ENCODE measurements at places on chromosomes 13 and 19.

DNA sequence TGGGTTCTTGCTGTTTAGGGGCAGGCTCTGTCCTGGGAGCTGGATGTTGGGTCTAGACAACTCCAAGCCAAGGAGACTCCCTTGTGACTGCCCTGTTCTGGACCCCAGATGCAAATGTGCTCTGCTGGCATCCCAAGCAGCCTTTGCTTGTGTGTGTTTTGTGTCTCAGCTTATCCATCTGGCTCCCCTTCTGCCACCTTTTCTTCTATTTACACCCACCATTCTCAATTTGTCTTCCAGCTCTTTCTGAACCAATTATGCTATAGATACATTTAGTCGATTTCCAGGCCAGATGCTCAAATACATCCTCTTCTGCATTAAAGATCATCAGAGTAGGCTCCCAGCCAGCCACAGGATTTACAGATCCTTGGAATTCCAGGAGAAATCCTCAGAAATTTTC lies 115.0 kb upstream of the SLC7A1 start:
- DNase-seq: no peak

DNA sequence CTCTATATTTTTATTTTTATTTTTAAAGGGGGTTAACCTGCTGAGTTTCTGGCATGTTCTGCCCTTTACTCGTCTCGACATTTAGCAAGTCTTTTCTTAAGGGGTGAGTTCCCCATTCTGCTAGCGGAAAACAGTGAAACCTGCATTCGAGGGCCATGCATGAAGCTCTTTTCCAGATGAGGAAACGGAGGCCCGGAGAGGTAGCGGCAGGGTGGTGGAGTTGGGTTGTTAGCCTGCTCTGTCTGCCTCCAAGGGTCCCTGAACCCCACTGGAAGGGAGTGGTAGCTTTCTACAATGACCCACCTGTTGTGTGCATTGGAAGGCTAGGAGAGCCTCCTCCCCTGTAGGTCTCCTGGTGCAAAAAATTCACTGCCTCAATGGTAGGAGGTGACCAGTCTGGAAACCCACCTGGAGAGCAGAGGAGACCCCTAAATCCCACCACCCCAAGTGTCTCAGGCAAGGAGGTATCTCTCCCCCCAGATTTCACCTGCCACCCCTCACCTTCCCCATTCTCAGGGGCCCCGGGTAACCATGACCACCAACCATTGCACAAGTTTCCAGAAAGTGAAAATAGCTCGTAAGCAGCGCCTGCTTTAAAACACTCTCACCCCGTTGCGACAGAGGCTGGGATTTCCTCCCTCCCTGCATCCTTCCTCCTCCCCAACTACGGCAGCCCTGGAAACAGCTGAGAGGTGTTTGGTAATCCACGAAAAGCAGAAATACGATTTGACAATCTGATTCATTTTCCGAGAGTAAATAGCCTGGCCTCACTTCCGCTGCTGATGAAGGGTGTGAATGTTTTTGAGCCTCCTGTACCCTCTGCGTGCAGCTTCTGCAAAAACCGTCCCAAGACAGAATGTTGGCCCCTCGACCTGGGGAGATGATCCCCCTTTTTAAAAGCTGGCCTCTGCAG lies 3.5 kb downstream of the KLF2 start:
- no peak for DNase-seq

- no peak for DNase-seq
Measured at GRCh38 chr13:28432816-28433560, 61.9 kb downstream of the FLT1 start.

GRCh38 chr19:42269478-42270345 lies 660 bp downstream of the CIC start:
- DNase-seq: no peak

- DNase-seq: no peak
Measured at GRCh38 chr19:4389511-4390016, 10.8 kb downstream of the SH3GL1 start.

DNA sequence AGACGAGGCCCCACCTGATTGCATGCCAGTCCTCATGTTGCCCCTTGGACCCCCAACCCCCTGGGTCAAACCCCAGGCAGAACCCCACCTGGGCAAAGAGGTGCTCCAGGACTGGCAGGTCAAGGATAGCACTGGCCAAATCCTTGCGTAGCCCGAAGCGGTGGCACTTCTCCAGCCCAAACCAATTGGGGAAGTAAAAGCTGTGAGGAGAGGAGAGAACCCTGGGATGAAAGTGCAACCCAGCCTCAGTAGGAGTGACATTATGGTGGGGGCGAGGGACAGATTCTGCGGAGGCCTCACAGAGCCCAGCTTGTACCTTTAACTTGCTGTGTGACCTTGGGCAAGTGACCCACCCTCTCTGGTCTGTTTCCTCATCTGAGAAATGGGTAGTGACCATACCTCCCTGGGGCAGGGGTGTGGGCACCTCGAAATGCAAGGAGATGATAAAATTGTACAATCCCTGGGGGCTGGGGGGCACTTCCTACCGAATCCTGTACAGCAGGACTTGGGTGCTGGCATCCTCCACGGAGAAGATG lies 4.4 kb downstream of the JAK3 start:
- DNase-seq: no peak

DNA sequence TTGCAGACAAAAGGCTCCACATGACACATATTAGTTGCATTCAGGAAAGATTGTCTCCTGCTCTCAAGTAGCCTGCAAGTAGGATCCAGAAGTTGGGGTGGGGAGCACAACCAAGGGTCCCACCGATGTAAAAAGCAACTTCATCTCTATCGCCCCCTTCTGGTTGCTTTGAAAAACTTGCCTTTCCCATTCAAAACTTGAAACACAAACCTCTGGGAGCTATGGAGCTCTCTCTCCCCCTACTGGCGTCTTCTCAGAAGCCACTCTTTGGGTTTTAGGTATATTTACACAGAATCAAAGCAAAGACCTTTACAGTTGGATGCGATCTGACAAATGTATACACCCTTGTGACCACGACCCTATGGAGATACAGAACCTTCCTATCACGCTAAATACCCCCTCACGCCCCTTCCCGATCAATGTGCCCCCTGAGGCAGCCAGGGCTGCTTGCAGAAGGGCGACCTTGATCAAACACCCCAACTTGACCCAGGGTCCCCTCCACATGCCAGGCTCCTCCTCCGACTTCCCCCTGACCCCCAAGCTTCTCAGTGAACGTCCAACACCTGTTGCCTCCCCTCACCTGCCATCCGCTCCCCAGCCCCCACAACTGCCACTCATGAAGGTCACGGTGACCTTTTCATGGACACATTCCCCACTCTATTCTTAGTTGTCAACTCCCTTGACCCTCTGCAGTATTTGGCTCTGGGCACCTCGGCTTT lies 10.1 kb downstream of the NOSIP start:
- DNase-seq: peak; percentile 31

DNA sequence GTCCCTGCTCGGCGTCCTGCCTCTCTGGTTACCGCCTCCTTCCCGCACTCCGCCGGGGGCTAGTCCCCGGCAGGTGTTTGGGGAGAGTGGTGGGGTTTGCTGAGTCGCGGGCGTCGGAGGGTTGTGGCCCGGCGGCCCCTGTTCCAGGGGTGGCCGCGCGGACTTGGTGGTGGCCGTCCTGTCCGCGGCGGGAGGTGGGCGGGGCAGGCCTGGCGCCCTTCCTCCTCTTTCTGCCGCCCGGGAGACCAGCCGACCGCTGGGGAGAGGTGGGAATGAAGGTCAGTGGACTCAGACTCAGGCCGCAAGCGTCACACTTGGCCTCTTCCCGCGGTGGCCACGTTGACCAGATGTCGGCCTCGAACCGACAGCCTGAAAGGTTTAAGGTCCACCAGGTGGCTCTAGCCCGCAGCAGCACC lies 61.8 kb downstream of the ZNF723 start:
- DNase-seq: no peak

GRCh38 chr19:31519908-31520307 lies 170.7 kb upstream of the TSHZ3 start:
- no peak for DNase-seq

GRCh38 chr19:35142606-35143230 lies 337 bp upstream of the FXYD7 start:
- DNase-seq: peak; percentile 40

DNA sequence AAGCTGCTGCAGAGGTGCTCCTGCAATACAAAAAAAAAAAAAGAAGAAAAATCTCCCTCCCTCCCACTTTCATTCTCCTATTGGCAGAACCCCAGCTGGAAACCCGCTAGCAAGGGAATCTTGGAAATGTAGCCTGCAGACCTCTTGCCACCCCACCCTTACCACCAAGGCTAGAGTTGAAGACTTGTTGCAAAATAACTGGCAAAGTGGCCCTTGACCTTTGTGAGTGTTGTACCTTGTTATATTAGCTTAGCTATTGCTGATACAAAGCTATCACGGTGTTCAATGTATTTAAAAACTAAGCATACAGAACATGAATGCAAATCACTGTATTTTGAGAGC lies 57.5 kb upstream of the KCTD4 start:
- no peak for DNase-seq

GRCh38 chr13:19601749-19602725 lies 31.4 kb upstream of the MPHOSPH8 start:
- no peak for DNase-seq

- no peak for DNase-seq
Measured at GRCh38 chr19:32392901-32393300, 12.7 kb upstream of the DPY19L3 start.

DNA sequence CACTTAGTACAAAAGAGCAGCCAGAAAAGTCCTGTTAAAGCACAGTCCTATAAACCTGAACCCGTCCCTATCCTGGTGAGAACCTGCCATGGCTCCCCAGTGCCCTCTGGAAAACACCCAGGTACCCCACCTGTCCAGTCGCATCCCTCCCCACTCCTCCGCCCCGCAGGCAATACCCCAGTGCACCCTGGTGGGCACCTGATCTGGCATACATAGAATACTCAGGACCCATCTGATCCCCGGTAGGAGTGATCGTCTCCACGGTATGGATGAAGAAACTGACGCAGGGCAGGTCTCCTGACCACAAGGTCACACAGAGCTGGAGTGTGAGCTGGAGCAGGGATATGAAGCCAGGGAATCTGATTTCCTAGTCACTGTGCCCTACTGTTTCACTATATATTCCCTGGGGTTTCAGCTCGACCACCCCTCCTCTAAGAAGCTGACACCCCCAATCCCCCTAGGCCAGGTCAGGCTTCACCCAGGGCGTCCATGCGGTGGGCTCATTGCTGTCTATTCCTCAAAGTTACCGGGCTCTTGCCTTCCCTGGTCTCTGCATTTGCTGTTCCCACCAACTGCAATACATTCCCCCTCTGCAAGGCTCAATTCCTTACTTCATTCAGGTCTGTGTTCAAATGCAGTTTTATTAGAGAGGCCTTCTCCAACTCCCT lies 12.6 kb downstream of the FBXO46 start:
- DNase-seq: no peak

- no peak for DNase-seq
Measured at GRCh38 chr13:109646423-109646822, 140.0 kb downstream of the IRS2 start.

- DNase-seq: no peak
Measured at GRCh38 chr13:71219698-71220415, 647.1 kb downstream of the DACH1 start.

- no peak for DNase-seq
Measured at GRCh38 chr13:114309806-114310410, 4.4 kb upstream of the CHAMP1 start.

DNA sequence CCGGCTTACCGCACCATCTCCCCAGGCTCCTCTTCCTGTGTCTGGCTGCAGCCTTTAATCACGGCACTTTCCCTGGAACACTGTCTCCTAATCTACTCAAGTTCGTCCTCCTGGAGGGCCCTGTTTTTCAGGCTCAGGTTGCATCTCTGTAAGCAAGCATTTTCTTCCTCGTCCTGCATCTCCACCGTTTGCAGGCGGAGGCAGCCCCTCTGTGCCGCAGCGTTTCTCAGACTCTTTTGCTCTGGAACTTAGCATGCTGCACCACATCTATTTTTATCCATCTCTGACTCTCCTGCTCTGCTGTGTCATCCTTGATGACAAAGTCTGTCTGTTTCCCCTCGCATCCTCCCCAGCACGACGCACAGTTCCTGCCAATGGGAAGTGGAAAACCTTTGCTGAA lies 117.5 kb downstream of the ATP8A2 start:
- DNase-seq: no peak

DNA sequence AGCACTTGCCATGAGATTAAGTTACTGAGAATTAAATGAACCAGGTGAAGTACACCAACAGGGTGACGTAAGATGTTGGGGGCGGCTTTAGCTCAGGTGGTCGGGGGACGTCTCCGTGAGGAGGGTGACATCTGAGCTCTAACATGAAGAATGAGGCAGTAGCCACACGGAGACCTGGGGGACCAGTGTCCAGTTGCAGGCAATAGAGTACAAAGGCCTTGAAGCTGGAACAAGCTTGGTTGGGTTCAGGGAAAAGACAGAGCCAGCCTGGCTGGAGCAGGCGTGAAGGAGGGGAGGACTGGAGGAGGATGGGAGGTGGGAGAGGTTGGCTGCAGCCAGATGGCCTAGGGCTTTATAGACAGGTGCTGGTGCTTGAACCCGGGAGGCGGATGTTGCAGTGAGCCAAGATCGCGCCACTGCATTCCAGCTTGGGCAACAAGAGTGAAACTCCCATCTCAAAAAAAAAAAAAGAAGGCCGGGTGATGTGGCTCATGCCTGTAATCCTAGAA lies 1.6 kb downstream of the SPINT2 start:
- no peak for DNase-seq

DNA sequence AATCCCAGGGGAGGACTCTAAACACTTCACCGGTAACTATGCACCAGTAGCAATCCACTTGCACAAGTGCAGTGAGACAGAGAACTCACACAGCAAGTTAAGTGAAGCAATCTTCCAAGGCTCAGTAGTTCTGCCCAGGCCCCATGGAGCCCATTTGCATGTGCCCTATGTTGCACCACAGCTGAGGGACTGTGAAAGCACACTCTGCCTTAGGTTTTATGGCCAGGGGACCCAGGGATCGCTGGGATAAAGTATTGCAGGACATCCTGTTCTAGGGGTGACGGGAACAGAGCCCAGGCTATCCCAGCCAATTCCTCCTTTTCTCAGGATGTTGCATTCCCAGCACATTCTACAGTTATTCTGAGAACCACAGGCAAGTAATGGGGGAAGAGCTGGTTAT lies 6.0 kb upstream of the AMER2 start:
- no peak for DNase-seq

- DNase-seq: no peak
Measured at GRCh38 chr13:28510542-28510941, 15.6 kb upstream of the FLT1 start.

DNA sequence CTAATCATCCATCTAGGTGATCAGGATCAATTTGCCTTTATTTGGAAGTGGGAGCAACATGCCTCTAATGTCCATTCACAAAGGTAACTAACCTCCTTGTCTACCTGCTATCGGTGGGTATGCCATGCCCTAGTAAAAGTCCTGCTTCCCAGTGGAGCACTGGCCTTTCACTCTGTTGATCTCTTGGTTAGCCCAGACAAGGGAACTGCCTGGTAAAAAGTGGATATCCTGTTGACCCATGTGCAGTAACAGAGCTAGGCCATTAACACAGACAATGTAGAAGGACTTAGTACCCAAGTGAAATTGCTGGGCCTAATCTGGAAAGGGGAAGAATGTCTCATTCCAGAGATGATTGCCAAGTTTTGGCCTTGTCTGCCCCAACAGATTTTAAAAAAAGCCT lies 171.5 kb upstream of the CSNK1A1L start:
- DNase-seq: no peak
